ENCODE measurements at places on chromosomes 13 and 19.
A peak's percentile ranks its signal among the peaks of the same experiment; 100 is the strongest.

GRCh38 chr19:34662919-34663318 is 14.0 kb downstream of the SCGB2B2 start:
- no peak for DNase-seq

- no peak for DNase-seq
Measured at GRCh38 chr19:5563935-5564612, 3.7 kb downstream of the TINCR start.

DNA sequence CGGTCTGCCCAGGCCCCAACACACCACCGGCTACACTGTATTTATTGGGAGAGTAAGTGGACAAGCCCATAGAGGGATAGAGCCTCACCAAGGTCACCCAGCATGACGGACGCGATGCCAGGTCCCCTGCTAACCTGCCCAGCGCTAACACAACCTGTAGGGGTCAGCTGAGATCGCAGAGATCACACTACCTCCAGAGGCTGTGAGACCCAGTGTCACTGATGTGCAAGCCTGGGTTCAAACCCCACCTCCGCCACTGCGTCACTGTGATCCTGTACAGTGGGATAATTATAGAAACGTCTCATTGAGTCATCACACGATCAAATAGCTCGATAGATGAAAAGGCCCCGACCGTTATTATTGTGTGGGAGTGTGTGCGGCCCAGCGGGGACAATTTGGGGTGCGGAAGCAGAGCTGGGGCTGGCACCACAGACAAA is 10.6 kb upstream of the TLE2 start:
- no peak for DNase-seq

- no peak for DNase-seq
Measured at GRCh38 chr13:99663185-99663825, 162.0 kb downstream of the TM9SF2 start.

DNA sequence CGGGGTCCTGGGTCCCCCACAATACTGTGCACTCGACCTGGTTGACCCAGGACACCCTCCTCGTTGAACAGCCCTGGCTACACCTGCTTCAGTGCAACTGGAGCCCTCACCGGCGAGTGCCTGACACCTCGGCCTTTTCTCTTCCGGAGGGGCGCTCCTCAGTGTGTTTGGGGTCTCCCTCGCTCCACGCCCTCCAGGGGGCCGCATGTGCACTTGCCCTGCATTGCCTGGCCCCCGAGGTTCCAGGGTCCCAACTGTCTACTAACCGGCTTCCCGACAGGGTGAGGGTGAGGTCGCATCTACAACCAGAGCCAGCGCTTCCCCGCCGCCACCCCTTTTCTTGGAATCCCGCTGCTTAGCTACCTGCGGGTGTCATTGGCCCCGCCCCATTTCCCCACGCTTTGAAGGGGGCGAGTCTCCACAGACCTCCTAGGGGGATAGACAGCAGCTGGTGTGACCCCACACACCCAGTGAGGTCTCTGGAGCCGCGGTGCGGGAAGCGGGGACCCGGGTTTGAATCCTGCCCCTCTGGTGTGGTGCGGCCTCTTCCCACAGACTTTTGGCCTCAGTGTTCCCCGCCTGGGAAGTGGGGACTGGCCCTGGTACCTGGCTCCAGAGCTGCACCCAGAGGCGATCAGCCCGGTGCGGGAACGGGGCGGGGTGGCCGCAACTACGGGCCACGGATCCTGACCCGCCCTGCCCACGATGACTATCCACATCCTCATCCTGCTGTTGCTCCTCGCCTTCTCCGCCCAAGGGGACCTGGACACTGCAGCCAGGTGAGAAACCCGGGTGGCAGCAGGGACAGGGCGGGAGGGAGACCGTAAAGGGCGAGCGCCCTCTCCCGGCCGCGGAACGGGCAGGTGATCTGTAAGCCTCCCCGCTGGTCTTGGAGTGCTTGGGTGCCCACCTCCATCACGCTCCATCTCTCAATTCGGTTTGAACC is at the start of gene ADM5:
Gene ADM5 (plus strand): TSS at position 462 of the 946 bp plus-strand sequence. CDS start 244 bp downstream, at position 706.
- DNase-seq: peak; percentile 39

DNA sequence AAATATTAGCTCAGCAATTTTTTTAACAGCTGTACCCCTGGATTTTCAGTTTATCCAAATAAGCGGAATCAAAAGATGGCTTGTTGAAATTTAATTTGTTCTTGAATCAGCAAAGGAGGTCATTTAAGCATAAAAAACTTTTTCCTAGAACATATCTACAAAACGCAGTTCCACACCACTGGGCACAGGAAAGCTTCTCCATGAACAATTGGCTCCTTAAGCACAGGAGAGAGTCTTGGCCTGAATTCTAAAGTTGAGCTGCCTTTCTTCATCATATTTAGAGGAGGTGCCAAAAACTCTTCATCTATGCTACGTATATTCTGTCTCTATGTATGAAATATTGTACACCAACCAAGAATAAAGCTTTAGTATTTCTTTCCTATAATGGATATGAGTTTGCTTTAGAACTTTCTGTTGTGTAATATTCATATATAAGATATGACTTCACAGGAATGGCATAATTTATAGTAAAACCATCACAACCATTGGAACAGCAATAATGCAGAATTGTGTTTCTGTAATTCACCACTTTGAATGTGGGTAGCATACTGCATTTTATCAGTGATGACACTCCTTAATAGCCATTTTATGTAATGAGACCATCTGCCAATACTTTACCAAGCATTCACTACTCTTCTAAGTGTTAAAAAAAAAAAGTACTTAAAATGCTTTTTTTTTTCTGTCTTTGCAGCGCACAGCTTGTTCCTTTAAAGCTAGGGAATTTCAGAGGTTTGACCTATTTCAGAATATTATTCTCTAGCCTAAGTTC is 263.7 kb downstream of the SLITRK6 start:
- no peak for DNase-seq

DNA sequence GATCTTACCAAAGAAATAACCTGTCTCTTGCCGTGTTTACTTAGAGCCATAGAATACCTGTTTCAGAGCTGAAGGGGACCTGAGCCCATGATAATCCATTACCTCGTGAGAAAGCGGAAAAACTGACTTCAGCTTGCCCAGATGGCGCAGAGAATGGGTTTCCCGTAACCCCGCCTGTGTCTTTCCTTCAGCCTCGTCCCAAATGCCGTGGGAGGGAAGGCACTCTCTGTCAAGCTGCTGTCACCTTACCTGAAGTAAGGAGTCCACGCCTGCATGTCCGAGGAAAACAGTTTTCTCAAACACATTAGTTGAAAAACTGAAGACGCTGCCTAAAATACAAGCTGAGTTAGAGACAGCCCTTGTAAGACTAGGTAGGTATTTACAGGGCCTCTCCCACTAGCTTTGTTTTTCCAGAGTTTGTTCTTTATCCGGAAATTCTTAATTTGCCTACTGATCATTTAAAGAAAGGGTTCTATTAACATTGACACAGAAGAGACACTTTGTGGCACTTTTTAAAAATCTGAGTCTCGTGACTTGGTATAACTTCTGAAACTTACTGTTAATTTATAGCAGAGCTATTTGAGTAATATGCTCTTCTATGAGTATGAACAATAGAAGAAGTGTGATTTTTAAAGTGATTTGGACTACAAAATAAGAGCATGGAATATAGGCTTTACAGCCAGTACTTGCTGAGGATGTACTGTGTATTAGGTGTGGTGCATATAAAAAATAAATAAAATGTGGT is 1.3 kb upstream of the INTS6 start:
- DNase-seq: peak; percentile 53

DNA sequence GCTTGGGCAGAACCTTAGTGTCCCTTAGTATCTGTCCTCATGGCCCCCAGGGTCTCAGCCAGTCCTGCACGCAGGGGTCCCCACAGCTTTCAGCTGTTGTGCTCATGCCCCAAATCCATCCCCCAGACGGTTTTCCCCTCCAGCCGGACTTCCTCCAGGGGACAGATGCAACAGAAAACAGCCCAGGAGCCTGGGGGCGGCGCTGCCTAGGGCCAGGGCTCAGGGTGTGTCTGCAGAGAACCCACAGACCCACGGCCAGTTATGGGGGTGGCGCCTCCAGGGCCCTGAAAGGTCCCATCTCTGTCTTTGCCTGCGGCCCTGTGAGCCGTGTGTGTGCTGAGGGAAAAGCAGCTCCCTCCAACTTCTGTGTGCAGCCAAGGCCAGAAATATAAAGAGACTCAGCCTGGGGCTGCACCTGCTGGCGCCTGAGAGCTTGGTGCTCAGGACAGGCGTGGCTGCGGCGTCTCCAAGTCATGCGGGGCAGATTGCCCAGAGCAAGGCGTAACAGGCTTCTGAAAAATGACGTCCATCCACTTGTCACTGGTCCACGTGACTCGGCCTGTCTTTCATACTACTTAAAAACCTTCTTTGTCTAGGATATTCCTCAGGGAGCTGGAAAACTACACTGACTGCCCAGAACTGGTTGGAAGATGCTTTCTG is 22.1 kb upstream of the F7 start:
- peak; percentile 74 for DNase-seq

GRCh38 chr13:30038884-30039283 is 188.5 kb upstream of the UBL3 start:
- no peak for DNase-seq

DNA sequence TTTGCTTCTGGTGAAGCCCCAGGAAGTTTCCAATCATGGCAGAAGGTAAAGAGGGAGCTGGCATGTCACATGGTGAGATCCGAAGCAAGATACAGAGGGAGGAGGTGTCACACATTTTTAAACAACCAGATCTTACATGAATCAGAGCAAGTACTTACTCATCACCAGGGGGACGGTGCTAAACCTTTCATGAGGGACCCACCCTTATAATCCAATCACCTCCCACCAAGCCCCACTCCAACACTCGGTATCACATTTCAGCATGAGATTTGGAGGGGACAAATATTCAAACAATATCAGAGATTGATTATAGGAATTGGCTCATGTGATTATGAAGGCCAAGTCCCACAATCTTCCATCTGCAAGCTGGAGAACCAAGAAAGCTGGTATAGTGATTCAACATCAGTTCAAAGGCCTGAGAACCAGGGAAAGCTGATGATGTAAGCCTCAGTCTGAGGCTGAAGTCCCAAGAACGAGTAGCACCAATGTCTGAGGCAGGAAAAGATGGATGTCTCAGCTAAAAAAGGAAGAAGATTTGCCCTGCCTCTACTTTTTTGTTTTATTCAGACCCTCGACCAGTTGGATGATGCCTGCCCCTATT is 58.6 kb upstream of the WDFY2 start:
- DNase-seq: no peak

GRCh38 chr13:50080203-50080910 is 65.1 kb downstream of the KCNRG start:
- peak; percentile 74 for DNase-seq

DNA sequence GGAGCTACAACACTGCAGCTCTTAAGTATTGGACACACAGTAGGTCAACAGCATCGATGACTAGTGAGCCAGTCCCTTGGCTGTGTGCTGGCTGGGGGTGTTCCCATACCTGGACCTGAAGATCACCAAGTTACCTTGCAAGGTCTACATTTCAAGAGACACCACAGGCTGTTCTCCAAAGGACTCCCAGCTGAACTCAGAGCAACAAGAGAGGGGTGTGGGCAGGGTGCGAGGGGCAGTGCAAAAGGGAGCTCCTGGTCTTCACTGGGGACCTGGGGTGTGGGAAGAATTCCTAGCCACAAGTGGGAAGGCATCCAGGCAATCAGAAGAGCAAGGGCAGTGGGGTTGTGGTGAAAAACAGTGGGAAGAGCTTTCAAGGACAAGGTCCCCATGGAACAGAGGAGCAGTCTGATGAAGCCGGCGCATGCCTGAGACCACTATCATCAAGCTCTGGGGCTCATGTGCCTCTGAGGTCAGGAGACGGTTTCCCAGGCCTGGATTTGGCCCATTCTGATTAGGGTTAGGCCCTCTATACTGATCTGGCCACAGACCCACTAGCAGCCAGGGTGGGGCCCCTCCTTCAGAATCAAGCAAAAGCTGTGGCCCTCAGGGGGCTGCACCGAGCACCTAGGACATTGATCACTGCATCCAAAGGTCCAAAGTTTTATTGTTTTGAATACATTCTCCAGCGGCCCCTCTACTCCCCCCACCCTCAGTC is 4.7 kb upstream of the GSK3A start:
- no peak for DNase-seq

DNA sequence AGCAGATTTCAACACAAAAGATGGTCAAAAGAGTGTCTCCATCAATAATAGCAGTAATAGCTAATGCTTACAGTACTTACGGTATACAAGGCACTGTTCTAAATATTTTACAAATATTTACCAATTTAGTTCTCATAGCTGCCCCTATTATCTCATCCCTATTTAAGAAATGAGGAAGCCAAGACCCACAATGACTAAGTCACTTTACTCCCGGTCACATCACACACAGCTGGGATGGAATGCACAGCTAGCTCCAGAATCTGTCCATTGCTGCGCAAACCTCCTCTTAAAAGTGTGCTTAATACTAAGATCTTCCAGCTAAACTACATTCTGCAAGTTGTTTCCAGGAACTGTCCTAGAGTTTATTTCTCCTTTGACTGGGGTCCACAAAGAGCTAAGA is 63.4 kb downstream of the RAP2A start:
- DNase-seq: no peak

DNA sequence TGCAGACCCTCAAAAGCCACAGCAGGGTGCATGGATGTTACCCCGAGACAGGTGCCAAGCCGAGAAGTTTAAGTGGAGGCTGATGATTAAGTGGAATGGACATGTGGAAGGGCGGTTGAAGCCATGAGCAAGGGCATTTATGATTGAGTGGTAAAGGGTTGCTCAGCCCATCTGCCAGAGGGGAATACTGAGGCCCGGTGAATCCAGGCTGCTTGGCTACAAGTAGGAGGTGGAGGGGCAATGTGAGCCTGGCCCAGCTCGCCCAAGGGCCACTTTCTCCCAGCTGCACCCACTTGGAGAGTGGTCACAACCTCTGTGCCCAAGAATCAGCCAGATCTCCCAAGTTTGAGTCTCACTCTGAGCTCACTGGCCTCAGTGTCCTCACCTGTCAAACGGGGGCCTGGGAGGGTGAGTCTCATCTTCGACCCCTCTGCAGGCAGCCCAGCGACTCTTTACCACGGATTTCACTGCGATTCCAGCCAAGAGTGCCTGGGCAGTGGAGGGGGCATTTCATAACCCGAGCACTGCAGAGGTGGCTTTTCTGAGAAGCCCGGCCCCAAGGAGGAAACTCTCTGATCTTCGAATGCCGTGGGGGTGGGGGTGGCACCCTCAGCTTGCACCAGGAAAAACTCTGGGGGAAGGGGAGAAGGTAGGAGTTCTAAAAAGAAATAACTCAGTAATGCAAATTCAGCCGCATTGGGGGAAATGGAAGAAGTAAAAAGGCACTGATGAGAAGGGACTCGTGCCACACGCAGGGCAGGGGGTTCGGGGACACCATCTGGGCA is 62.9 kb upstream of the KLF2 start:
- no peak for DNase-seq

DNA sequence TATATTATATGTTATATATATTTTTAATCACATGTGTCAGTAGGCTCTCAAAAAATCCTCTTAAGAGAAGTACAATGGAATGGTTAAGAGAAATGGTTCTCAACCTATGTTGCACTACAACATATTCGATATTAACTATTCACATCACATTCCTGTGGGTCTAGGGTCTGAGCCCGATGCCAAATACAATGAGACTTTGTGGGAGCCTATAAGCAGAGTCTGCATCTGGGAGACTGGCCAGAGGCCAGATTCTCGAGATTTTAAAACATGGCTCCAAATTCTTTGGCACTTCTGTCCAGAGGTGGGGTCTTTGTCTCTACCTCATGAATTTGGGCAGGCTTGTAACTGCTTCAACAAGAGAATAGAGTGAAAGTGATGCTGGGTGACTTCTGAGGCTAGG is 79.4 kb upstream of the NBEA start:
- DNase-seq: no peak

- peak; percentile 63 for DNase-seq
Measured at GRCh38 chr19:41225238-41226052, 6.4 kb downstream of the AXL start.

- peak; percentile 94 for DNase-seq
Measured at GRCh38 chr19:13207846-13208671, 57.8 kb downstream of the IER2 start.
